ENCODE measurements at places on chromosomes 1 and 21.

DNA sequence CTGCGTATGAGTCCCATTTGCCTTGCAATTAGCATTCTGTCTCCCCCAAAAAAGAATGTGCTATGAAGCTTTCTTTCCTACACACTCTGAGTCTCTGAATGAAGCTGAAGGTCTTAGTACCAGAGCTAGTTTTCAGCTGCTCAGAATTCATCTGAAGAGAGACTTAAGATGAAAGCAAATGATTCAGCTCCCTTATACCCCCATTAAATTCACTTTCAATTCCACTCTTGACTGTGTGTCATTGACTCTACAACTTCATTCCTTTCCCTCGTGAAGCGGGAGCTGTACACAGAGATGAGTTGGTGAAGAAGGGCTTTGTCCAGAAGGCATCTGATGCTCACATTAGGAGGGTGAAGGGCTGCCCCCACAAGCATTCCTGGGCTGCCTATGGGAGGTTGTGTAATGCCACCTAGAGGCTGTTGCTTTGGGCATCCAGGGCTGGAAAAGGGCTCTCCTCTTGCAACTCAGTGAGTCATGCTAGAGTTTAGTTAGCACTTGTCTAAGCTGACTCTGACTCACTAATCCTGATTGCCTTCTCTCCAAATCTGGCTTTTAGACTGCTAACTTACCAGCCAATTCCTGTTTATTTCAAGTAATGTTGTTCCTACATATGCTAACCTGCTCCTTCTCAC, 1.8 kb downstream of the SPRR1B start:
- no peak for DNase-seq

- no peak for DNase-seq
Measured at GRCh38 chr1:1194723-1195122, 11.7 kb downstream of the TNFRSF18 start.

- no peak for DNase-seq
Measured at GRCh38 chr1:15997637-15998280, 6.3 kb upstream of the SRARP start.

GRCh38 chr1:199978408-199978940, 49.0 kb upstream of the NR5A2 start:
- no peak for DNase-seq

DNA sequence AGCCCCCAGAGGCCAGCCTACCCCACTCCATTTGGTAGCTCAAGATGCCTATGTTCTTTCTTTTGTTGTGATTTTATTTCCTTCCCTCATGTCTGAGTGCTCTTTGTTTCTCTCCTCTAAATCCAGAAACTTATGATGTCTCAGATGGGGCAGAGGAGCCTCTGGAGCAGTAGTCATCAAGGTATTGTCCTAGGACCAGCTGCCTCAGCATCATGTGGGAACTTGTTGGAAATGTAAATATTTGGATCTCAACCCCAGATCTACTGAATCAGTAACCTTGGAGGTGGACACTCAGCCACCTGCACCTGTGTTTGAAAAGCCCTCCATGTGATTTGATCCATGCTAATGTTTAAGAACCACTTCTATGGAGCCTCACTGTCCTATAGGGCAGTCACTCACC, 593.1 kb upstream of the PLXNA2 start:
- DNase-seq = no peak

DNA sequence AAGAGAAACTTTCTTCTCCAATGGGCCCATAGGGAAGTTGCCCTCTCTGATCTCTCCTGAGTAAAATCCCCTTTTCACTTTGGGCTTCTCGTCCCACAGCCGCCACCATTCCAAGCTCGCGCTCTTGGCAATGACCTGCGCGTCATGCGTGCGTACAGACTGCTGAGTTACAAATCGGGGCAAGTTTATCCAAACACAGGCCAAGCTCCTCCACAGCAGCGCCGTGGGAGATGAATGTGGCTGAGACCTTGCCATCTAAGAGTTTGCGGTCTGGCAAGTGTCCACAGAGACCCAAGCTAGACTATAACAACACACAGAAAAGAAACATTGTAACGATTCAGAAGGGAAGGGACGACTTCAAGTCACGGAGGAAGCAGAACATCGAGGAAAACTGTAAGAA, 116.3 kb upstream of the SOD1 start:
- no peak for DNase-seq

DNA sequence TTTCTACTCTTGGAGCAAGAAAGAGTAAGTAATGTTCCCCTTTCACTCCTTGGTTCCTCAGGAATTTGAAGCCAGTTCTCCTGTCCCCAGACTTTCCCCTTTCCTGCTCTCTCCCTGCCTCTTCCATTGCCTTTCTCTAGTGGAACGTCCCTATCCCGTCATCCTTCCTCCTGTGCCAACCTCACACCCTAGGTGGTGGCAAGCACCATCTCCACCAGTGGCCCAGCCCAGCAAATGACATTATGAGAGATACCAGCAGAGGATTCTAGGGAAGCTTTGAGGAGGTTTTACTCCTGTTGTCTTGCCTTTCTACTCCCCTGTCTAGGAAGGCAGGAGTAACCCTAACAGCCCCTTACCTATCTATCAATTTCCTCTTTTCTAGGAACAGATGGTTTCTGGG, 8.1 kb upstream of the TACSTD2 start:
- no peak for DNase-seq

GRCh38 chr1:20717452-20718342, at the start of gene KIF17:
KIF17 (minus strand) TSS chr1:20718007; CDS start chr1:20717706, 301 bp downstream.
- no peak for DNase-seq

DNA sequence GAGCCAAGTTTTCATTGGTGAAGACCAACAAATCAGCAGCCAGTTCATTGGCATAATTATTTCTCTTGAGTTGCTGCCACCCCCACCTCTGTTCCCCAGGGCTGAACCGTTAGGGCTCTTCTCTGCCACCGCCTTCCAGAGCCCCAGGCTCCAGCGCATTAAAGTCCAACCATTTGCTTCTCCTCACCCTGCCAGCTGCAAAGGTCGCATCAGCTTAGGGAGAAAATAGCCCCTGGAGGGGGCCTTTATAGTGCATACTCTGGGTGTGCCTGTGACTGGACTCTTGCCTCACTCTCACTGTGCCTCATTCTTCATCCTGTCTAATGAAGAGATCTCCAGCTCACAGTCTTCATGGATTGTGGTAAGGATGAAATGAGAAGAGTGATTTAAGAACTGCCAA, 50.4 kb downstream of the KDM1A start:
- no peak for DNase-seq

DNA sequence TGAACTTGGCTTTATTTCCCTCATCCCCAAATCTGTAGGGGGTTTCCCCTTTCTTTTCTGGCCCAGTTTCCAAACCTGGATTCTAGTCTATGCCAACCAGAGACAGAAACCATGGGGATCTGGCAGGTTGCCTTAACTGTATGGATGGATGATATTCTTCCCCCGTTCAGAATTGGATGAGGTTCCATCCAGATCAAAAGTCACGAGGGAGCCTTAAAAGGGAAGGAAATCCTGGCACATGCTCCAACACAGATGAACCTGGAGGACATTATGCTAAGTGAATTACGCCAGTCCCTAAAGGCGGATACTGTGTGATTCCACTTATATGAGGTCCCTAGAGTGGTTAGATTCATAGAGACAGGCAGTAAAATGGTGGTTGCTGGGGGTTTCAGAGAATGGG, 124.4 kb downstream of the HUNK start:
- no peak for DNase-seq

DNA sequence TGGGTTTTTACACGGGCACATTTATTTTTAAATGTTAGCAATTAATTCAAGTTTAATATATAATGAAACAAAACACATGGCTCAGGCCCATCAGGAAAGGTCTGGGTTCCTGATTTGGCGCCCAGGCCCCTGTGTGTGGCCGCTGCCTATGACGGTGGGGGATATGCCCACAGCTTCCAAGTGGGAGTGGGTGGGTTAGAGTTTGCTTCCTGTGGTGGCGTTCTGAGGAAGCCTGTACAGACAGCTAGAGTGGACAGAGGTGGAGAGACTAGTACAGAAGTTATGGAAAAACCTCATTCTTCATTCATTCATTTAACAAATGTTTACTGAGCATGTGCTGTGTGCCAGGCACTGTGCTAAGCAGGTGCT, 22.4 kb upstream of the EPS8L3 start:
- DNase-seq = no peak

GRCh38 chr21:31586118-31586517, 73.4 kb upstream of the SOD1 start:
- no peak for DNase-seq

- no peak for DNase-seq
Measured at GRCh38 chr21:34986561-34987500, 62.3 kb downstream of the RUNX1 start.

GRCh38 chr1:85838238-85838637, 130.0 kb upstream of the ZNHIT6 start:
- no peak for DNase-seq

DNA sequence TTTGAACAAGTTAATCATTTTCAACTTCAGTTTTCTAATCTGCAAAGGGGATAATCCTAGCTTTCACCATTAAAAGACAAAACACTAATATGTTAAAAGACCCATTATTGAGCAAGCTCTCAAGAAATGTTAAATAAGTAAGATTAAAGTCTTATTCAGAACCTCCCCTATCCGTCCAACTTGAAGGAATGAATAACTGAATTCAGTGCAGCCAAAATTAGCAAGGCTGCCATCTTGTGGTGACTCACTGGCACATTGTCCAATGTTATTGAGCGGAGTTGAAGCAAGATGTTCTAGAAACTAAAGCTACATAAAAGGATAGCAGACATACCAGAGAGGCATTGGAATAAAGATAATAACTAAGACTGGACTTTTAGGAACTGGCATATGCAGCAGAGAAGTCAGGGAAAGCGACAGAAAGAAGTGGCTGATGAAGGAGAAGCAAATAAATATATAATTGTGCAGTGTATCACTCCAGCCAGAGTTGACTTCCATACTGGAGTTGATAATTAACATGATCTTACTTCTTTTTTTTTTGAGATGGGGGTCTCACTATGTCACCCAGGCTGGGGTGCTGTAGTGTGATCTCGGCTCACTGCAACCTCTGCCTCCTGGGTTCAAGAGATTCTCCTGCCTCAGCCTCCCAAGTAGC, 8.2 kb upstream of the CAP1 start:
- no peak for DNase-seq

- DNase-seq = no peak
Measured at GRCh38 chr1:13699510-13699909, 478 bp upstream of the PRDM2 start.

DNA sequence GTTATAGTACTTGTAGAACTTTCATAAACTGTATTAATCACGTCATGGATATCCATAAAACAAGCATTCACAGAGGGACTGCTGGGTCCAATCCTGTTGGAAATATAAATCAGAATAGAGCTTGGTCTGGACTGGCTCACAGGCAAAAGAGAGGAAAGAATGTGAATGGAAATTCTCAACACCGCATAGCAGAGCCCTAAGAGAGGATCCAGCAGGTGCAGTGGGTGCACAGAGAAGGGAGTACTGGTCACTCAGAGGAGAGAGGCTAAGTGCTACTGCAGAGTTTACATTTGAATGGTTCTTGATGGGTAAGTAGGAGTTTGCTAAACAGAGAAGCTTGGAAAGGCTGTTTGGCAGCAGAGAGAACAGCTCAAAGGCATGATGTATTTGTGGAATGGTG, 231.7 kb downstream of the PAPPA2 start:
- no peak for DNase-seq

DNA sequence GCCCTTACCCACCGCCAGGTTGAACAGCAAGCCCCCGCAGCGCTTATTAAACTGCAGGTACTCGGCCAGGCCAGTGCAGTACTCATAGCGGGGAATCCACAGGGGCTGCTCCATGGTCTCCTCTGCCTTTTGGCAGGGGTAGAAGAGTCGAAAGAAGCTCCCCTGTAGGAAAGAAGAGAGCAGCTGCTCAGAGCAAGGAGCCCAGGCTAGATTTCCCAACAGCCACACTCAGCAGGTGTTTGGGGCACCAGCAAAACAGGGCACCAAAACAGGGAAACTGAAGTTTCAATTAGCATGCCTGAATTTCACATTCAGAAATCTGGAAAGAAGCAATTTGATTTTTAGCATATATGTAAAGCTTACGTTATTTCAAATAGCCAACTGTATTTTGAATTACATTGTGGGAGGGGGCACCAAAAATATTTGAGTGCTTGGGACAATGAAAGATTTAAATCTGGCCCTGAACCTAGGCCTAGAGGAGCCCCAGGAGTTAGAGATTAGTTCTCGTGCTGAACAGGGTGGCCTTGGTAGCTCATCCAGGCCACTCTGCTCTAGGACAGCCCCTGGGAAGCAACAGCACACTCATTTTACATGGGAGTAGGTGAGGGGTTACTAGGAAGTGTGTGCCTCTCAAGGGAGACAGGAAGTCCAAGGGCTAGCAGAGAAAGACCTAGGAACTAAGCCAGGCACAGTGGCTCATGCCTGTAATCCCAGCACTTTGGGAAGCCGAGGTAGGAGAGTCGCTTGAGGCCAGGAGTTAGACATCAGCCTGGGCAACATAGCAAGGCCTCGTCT, 8.2 kb downstream of the PAFAH2 start:
- DNase-seq = no peak

DNA sequence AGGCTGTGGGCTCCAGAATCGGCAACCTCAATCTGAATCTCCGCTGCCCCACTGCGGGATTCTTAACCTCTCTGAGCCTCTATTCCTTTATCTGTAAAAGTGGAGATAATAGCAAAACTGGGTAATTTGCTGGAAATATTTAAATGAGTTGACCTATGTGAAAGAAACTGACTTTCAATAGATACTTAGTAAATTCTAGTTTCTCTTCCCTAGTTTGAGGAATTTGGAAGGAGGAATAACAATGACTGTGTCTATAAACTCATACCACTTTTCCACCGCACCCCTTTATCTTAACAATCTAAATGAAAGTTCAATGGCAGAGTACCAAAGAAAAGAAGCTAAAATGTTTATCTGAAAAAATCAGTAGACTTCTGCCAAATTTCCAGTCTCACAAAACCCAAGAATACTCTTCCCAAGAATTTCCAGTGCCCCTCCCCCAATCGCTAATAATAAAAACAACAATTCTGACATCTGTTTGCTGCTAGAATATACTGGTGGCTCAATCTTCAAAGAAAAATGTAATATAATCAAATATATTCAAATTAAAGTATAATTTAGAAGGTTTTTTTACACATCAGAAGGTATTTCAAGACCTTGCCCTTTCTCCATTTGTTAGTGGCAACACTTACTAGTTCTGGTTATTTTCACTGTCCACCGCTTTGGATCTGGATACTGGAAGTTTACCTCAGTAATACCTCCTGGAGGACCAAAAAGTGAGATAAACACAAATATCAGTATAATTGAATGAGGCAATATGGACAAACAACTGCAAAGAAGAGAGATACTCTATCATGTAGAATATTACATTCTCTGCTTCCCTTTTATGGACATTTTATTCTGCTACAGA, 171.2 kb downstream of the LTN1 start:
- no peak for DNase-seq

DNA sequence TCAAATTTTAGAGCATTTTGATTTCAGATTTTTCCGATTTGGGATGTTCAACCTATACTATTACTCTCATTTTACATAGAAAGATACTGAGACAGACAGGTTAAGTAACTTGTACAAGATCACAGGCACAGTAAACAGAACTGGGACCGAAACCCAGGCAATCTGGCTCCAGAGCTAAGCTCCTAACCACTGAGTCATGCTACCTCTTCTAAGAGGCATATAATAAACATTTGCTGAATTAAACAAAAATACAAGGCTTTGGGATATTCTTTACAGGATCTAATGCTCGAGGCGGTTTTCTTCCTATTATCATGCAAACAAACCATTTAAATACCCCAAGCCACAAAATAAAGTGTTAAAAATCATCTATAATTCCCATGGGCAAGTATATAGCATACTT, 50.3 kb downstream of the MCOLN2 start:
- DNase-seq = no peak

GRCh38 chr1:12544992-12545391, 73.0 kb downstream of the DHRS3 start:
- no peak for DNase-seq

- no peak for DNase-seq
Measured at GRCh38 chr1:19489996-19490395, 4.7 kb upstream of the CAPZB start.

- DNase-seq = no peak
Measured at GRCh38 chr21:42118901-42119300, 47.8 kb downstream of the UMODL1 start.
